ENCODE measurements at places on chromosomes 3 and 15. TPM values are rescaled to one million over a fixed set of nuclear protein-coding genes. Genes with fewer than 3 reads are reported as not detected.
A peak's percentile ranks its signal among the peaks of the same experiment; 100 is the strongest.

GRCh38 chr15:87755226-87755625, 501.3 kb downstream of the NTRK3 start:
- H3K27ac ChIP-seq = no peak overlapping the region
- no peaks in the 10 kb centered on the region for H3K36me3 ChIP-seq

- H3K4me3 ChIP-seq = no peak overlapping the region
- no peaks in the 10 kb centered on the region for H3K36me3 ChIP-seq
- H3K27me3 ChIP-seq = no peaks in the 10 kb centered on the region
- no peak for DNase-seq
- H3K4me1 ChIP-seq = no peaks in the 10 kb centered on the region
- H3K27ac ChIP-seq = no peak overlapping the region
Observed at GRCh38 chr15:101081900-101082299, 162.7 kb downstream of the LRRK1 start.

DNA sequence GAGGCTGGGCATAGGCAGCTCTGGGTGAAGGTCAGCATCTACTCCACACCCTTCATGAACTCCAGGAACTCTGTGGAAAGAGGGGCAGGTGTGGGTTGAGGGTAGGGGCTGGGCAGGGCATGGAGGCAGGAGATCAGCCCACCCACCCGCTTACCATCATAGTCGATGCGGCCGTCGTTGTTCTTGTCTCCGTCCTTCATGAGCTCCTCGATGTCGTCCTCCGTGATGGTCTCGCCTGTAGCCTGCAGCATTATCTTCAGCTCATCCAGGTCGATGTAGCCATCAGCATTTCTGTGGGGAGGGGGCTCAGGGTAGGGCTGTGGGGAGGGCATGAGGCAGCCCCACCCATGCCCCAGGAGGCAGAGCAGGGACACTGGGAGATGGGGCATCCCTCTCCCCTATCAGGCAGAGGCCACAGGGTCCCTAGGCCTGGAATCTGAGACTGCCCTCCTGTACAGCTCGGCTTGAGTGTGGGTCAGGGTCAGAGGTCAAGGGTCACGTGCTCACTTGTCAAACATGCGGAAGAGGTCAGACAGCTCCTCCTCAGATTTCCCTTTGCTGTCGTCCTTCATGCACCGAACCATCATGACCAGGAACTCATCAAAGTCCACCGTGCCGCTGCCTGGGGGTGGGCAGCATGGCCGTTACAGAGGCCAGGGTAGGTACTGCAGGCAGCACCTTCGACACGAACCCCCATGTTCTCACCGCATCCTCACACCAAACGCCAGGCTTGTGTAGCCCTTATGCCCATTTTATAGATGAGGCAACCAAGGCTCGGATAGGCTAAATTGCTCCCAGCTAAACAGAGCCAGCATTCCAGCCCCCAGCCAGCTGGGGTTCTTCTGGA, 2.4 kb downstream of the TNNC1 start:
- H3K4me3 ChIP-seq = no peak overlapping the region
- no peaks in the 10 kb centered on the region for H3K27me3 ChIP-seq
- H3K4me1 ChIP-seq = peaks cover 24% of the 10 kb centered on the region
- no peak overlapping the region for H3K27ac ChIP-seq

GRCh38 chr15:69099941-69100340, 60.5 kb upstream of the GLCE start:
- no peaks in the 10 kb centered on the region for H3K27me3 ChIP-seq
- no peak overlapping the region for H3K27ac ChIP-seq
- H3K4me3 ChIP-seq = no peak overlapping the region
- H3K36me3 ChIP-seq = no peaks in the 10 kb centered on the region
- H3K4me1 ChIP-seq = no peaks in the 10 kb centered on the region

GRCh38 chr3:18389108-18389733, 35.9 kb downstream of the SATB1 start:
- H3K4me3 ChIP-seq = no peak overlapping the region
- H3K36me3 ChIP-seq = no peaks in the 10 kb centered on the region
- H3K27me3 ChIP-seq = no peaks in the 10 kb centered on the region
- no peaks in the 10 kb centered on the region for H3K4me1 ChIP-seq

GRCh38 chr3:53579636-53580035, 85.2 kb downstream of the CACNA1D start:
- DNase-seq = no peak
- no peaks in the 10 kb centered on the region for H3K36me3 ChIP-seq
- H3K4me3 ChIP-seq = no peak overlapping the region
- H3K4me1 ChIP-seq = no peaks in the 10 kb centered on the region

DNA sequence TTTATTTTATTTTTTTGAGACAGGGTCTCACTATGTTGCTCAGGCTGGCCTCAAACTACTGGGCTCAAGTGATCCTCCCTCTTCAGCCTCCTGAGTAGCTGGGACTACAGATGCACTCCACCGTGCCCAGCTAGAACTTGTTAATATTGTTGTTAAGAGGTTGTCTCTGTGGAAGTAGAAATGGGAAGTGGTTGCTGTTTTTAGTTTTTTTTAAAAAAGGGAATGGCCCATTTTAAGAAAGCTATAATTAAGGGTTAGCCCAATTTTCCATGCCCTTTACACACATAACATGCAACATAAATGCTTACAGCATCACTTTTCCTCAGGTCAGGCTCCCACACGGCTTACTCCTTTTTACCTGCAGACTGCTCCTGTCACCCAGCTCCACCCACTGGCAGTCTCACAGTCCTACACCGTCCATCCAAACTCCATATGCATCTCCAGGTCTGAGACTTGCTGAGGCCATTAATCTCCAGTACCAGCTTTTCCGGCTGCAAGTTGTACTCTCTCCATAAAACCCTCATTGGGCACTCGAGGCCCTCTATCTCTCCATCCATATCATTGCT, 19.8 kb downstream of the MORC1 start:
- no peak overlapping the region for H3K4me3 ChIP-seq
- no peak for DNase-seq
- H3K4me1 ChIP-seq = no peaks in the 10 kb centered on the region

DNA sequence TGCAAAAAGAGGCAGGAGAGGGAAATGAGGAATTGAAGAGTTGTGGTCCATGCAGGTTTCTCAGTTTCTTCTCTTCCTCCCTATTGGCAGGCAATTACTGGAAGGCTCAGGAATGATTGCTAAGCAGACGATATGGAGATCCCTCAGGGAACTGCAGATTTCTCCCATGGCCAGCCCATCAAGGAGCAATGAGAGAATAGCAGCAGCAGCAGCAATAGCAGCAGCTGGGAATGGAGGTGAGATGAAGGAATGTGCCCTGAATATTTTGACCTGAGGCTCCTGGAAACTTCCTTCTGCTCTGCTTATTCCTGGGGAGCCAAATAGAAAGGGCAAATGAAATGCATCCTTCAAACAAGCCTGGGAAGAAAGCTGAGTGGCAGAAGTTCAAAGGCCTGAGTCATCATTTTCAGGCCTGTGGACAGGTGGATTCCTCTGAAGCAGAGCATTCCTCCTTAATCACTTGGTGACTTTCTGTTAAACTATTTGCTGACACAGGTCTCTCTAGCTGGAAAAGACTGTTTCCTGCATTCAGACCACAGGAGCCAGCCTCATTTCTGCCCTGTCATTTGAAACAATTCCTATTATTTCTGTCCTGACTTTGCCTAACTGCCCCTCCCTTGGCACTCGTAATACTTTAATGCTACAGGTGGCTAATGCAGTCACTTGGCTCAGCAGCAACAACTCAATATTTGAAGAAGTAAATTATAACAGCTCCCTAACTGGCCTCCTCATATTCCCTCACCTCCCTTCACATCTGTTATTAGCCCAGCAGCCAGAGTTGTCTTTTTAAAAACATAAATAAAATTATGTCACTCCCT, 146.9 kb upstream of the GADL1 start:
- H3K27ac ChIP-seq = no peak overlapping the region
- DNase-seq = no peak
- no peaks in the 10 kb centered on the region for H3K4me1 ChIP-seq

DNA sequence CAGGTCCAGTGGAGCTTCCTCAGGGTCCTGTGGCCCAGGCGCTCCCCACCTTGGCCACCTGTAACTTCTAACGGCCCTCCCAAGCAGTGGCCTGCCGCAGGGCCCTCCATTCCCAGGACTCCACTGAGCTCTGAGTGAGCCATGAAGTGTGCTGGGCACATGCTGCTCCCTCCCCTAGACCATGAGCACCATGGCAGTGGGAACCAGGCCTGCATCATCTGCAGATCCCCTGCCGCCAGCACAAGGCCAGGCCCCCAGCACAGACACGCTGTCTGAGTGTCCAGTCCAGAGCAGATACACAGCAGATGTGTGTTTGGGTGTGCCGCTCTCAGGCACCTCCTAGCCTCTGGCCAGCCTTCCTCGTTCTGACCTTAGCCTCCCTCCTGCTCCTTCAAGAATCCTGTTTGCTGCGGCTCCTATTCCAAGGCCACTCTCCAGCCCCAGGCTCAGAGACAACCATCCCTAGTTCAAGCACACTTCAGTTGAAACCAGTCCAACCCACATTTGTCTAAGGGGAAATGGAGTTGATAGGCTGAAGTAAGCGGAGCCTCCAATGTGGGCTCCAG, 7.0 kb upstream of the KLF15 start:
- peak overlapping the region; percentile 36 for H3K27ac ChIP-seq
- H3K27me3 ChIP-seq = no peaks in the 10 kb centered on the region
- no peak overlapping the region for H3K4me3 ChIP-seq
- peak; percentile 65 for DNase-seq

DNA sequence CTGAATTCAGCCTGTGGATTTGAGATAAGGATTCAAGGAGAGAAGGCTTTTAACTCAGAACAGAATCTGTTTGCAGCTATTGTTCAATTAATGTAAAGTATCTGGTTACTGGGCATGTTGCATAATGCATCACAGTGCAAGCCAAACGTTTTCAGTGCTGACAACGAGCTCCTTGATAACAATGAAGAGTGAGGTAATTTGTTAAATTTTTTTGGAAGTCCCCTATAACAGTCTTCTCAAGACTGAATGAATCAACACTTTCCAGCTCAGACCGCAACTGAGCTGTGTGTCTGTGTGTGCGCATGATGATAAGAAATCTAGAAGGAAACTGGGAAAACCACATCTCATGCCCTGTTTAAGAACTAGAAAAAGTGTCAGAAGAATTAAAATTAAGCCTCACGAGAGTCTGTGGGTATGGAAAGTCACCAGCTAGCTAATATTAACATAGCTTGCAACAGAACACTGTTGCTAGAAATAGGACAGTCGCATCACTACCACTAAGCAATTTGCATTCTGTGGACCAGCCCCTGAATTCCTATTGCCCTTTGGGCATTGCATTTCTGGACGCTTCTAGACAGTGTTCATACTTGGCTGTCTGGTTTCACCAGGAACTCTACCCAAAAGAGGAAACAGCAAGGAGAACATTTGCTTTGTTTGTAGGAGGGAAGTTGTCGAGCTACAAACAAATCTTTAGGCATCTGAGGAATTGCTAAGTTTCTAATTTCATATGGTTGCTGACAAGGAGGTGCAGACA, 43.7 kb upstream of the ATP2C1 start:
- peak; percentile 34 for DNase-seq
- no peaks in the 10 kb centered on the region for H3K27me3 ChIP-seq
- H3K27ac ChIP-seq = peak overlapping the region; percentile 80
- H3K4me1 ChIP-seq = peaks cover 8% of the 10 kb centered on the region
- peak overlapping the region; percentile 33 for H3K4me3 ChIP-seq
- H3K36me3 ChIP-seq = no peaks in the 10 kb centered on the region

GRCh38 chr15:77118882-77119321, 48.0 kb upstream of the TSPAN3 start:
- peak; percentile 67 for DNase-seq
- H3K36me3 ChIP-seq = no peaks in the 10 kb centered on the region
- H3K4me1 ChIP-seq = no peaks in the 10 kb centered on the region

DNA sequence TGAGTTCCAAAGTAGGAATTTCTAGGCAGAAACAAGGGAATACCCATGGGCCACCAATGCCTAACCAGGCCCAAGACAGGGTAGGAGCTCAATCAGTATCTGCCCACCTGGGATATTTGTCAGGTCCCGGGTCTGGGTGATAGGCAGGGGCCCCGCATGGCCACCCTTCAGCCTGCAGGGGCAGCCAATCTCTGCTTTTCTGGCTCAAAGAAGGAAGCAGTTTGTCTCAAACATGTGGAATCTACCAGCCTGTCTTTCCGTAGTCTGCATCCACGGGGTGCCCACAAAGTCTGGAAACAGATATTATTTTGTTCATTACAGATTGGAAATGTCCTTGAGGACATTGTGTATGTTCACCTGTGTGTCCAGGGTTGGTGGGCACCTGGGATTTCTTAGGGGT, 56.2 kb downstream of the CEMIP start:
- no peak for DNase-seq
- H3K4me1 ChIP-seq = no peaks in the 10 kb centered on the region
- no peaks in the 10 kb centered on the region for H3K36me3 ChIP-seq
- H3K4me3 ChIP-seq = no peak overlapping the region
- no peaks in the 10 kb centered on the region for H3K27me3 ChIP-seq
- no peak overlapping the region for H3K27ac ChIP-seq

GRCh38 chr3:56915966-56916586, 114.3 kb upstream of the ARHGEF3 start:
- H3K4me3 ChIP-seq = no peak overlapping the region
- H3K4me1 ChIP-seq = peaks cover 10% of the 10 kb centered on the region

DNA sequence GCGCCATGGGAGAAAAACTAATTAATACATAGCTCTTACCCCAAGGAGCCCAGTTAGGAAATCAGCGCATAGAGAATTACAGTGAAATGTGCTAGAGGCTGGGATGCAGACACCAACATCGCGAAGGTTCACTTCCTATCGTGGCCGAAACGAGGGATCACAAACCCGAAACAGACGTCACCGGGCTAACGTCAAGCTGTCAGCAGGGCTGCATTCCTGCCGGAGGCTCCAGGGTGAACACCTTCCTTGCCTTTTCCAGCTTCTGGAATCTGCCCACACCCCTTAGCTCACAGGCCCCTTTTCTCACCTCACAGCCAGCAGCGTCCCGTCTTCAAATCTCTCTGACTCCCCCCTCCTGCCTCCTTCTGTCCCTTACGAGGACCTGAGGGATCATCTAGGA, 13.0 kb downstream of the GP5 start:
- H3K36me3 ChIP-seq = no peaks in the 10 kb centered on the region
- H3K27ac ChIP-seq = no peak overlapping the region
- H3K4me3 ChIP-seq = no peak overlapping the region
- H3K4me1 ChIP-seq = no peaks in the 10 kb centered on the region
- no peaks in the 10 kb centered on the region for H3K27me3 ChIP-seq

DNA sequence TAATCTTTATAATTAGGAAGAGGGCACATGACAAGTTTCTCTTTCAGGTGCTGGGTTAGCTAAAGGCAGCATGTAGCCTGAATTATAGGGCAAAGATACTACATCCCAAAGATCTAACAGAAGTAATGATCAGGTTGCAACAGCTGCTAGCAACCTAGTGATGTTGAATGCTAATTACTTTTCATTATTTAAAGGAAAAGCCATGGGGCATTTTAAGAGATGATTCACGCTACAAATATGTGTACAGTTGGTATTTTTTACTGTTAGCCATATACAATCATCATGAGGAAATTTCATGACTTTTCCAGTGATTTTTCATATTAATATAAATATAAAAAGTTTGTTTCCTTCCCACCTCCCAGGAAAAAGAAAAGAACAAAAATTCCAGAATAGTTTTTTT, 43.0 kb downstream of the NEK10 start:
- no peaks in the 10 kb centered on the region for H3K36me3 ChIP-seq
- peaks cover 5% of the 10 kb centered on the region for H3K4me1 ChIP-seq
- no peaks in the 10 kb centered on the region for H3K27me3 ChIP-seq

CD200 gene
- 8.5 TPM for total RNA-seq

SNTN gene
- total RNA-seq = not detected

DNAH12 gene
- 19.6 TPM for total RNA-seq

EFCC1 gene
- total RNA-seq = 2.9 TPM

LRTM1 gene
- not detected for total RNA-seq

LTK gene
- total RNA-seq = 3.7 TPM

CPNE9 gene
- total RNA-seq = 1.4 TPM

Data from testis (tissue), 5 donors.